ENCODE measurements at places on chromosomes 6 and 20. TPM values are rescaled to one million over a fixed set of nuclear protein-coding genes. Genes with fewer than 3 reads are reported as not detected.

GRCh38 chr20:46898423-46898822, 3.8 kb downstream of the EYA2 start:
- peak; percentile 59 for DNase-seq

- peak; percentile 52 for DNase-seq
Observed at GRCh38 chr6:126107475-126108166, 121.3 kb downstream of the TRMT11 start.

The CST1 gene
- 41.2 TPM for total RNA-seq

- DNase-seq, result peak; percentile 34
Observed at GRCh38 chr6:169185692-169186485, 67.8 kb downstream of the THBS2 start.

The PTCRA gene
- not detected for total RNA-seq

The HLA-DQB1 gene
- 11.1 TPM for total RNA-seq

- DNase-seq, result peak; percentile 78
Observed at GRCh38 chr6:33014841-33015634, 5.6 kb upstream of the HLA-DOA start.

- DNase-seq, result no peak
Observed at GRCh38 chr6:33841868-33842267, 38.1 kb upstream of the MLN start.

- no peak for DNase-seq
Observed at GRCh38 chr20:45972500-45973183, 639 bp upstream of the ZNF335 start.

DNA sequence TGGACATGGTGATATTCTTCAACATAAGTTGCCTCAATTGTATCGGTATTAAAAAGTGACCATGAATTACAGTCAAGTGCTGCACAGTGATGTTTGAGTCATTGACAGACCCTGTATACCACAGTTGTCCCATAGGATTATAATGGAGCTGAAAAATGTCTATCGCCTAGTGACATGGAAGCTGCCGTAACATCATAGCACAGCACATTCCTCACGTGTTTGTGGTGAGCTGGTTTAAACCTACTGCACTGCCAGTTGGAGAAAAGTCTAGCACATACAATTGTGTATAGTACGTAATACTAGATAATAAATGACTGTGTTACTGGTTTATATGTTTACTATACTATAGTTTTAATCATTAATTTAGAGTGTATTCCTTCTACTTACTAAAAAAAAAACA, 150.2 kb downstream of the CDH26 start:
- no peak for DNase-seq

- no peak for DNase-seq
Observed at GRCh38 chr20:57008217-57008616, 258.2 kb downstream of the BMP7 start.

DNA sequence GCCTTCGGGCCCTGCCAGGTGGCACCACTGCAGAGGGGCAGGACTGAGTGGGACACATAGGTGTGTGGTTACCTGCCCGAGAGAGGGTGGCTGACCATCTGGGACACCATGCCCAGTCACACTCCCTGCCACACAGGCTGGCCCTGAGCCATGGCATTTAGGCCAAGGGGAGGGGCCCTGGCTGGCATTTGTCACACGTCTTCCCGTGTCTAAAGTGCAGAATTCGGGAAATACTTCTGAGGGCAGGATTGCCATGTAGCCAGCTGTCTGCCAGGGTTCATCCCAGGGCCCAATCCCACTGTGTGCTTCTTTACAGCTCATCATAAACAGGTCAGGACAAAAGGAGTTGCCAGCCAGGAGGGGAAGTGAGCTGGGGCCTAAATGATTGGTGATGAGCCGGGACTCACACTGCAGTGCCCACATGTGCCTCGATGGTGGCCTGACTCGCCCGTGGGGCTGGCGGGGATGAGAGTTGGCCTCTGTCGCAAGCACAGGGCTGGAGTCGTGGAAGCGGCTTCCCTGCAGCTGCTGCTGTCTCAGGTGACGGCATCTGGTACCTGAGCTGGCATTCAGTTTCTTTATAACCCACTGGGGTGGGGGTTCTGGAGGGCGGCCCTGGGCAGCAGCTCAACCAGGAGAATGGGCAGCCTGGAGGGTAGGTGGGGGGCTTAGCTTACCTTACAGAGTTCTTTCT, 5.9 kb upstream of the UNC93A start:
- no peak for DNase-seq

DNA sequence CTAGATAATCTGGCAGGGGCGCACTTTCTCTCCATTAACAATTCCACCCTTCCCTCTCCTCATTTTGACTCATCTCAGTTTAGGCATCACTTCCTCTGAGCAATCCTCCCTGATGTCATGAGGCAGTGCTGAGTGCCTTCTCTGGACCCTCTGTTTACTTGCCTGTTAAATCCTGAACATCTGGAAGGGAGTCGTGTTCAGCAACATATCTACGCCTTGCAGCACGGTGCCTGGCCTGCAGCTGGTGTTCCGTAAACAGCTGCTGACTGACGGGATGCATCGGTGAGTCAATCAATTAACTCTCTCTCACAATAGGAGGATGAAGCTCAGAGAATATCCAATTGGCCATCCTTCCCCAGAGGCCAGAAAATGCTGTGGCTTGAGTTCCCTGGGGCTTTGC, 613.5 kb downstream of the PTPRT start:
- no peak for DNase-seq

- peak; percentile 81 for DNase-seq
Observed at GRCh38 chr6:390914-391558, 516 bp upstream of the IRF4 start.

GRCh38 chr6:128078276-128078675, 177.4 kb upstream of the THEMIS start:
- no peak for DNase-seq

- DNase-seq, result no peak
Observed at GRCh38 chr6:134446896-134447295, 129.0 kb upstream of the SGK1 start.

- DNase-seq, result peak; percentile 67
Observed at GRCh38 chr20:32528171-32528891, 56.8 kb downstream of the NOL4L start.

The E2F3 gene
- 38.2 TPM for total RNA-seq

GRCh38 chr6:109450801-109451200, 4.8 kb downstream of the MICAL1 start:
- DNase-seq, result no peak

DNA sequence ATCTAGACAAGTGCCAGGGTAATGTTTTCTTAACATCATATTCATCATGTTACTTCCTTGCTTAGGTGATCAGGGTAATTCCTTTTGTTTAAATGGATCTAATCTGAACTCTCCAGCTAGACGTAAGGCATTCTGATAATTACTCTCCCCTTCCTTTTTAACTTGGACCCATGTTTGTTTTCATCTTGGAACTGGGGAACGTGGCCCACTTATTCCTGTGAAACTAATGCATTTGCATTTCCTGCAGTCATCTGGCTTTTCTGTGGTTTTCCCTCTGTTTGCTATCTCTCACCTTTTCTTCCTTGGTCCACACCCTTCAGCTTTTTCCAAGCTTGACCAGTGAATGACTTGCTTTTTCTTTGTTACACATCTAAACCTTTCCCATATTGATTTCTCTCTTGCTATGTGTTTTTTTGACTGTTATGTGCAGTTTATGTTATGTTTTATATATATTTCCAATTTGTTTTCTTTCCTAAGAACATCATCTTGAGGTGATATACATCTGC, 33.3 kb downstream of the SLX4IP start:
- no peak for DNase-seq

The NHLRC1 gene
- 0.29 TPM for total RNA-seq

The SLC2A10 gene
- 12.4 TPM for total RNA-seq

- no peak for DNase-seq
Observed at GRCh38 chr6:47169785-47170616, 127.9 kb upstream of the ADGRF1 start.

- DNase-seq, result no peak
Observed at GRCh38 chr20:48411245-48411644, 416.6 kb downstream of the PREX1 start.

DNA sequence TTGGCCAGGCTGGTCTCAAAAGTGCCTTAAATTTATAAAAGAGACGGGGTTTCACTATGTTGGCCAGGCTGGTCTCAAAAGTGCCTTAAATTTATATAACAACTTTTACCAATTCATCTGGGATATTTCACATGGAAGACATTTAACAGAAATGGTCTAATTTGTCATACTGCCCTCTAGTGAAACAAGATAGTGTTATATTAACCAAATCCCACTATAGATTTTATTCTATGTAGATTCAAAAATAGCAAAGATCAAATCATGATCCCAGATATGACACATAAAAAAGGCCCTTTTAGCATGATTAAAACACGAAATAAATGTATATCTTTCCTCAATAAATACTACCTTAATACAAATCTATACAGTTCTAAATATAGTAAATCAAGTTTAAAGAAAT, 102.8 kb upstream of the TFAP2D start:
- DNase-seq, result no peak

The ALDH8A1 gene
- total RNA-seq, result not detected

The TUBB2B gene
- total RNA-seq, result 253 TPM

The HEY2 gene
- 1.1 TPM for total RNA-seq

The CST5 gene
- not detected for total RNA-seq

DNA sequence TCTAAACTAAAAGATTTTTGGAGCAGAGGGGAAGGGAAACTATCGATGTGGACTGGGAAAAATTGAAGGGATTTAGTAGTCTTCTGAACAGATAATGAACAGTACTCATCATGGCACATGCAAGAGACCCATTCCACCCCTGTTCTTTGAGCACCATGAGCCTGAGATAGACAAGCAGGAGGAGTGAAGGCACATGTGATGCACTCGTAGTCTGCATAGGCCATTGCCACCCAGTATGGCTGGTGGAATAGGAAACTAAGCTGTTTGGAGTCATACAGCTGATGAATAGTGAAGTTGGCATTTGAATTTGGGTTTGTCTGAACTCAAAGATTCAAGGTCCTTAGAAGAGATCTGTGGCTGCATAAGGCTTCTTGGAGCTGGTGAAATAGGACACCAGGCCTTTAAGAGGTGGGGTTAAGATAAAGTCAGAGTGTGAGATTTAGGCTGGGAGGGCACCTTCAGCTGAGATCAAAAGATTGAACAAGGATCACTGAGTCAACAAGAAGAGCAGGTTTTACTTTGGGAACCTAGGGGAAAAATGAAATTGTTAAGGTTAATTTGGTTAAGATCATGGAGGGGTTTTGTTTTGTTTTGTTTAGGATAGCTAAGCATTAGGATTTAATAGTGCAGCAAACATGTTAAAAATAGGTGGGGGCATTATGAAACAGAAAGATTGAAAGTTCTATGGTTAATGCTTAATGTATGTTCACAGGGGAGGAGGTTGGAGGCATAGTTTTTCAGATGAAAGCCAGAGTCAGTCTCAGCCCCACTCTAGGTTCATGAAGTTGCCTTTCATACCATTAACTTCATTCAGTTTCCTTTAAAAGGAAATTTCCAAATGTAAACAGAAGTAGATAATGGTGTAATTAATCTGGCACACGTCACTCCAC, 148.8 kb downstream of the ARID1B start:
- DNase-seq, result no peak

DNA sequence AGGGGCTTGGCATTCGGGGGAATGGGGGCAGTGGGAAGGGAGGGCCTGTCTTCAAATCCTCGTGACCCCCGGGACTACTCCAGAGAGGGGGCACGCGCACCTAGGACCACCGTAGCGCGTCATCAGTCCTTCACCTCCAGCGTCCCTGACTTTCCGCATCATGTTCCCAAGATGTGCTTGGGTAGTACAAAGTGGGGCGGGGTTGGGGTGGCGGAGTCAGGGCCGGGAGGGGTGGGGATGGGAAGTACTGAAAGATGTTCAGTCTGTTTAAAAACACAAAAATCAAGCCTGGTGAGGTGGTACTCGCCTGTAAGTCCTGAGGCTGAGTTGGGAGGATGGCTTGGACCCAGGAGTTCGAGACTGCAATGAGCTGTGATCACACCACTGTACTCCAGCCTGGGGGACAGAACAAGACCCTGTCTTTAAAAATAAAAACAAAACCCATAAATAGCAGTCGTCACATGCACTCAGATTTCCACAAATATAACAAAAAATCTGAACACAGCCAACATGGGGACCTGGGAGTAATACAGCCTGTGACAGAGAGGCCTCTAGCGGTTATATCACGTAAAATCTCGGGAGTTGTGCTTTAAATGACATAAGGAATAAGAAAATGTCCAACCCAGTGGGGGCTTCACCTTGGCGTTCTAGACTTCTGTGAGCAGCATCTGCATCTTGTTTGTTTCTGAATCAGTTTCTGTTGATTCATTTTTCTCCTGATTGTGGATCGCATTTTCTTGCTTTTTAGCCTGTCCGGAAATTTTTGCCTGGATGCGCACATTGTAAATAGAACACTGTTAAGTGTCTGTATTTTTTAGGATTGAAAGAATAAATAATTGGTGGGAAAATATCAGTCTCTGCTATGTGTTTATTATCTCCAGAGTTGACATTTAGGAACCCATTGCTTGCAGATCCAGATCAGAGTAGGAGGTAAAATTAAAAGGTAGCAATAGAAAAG, 698 bp upstream of the LRP11 start:
- no peak for DNase-seq

GRCh38 chr6:157436219-157436943, 55.4 kb downstream of the ZDHHC14 start:
- no peak for DNase-seq

- no peak for DNase-seq
Observed at GRCh38 chr6:6595952-6596351, 7.4 kb downstream of the LY86 start.

GRCh38 chr6:23213193-23213592, 643.8 kb downstream of the HDGFL1 start:
- no peak for DNase-seq

- no peak for DNase-seq
Observed at GRCh38 chr6:150134280-150134920, 8.4 kb upstream of the PPP1R14C start.

DNA sequence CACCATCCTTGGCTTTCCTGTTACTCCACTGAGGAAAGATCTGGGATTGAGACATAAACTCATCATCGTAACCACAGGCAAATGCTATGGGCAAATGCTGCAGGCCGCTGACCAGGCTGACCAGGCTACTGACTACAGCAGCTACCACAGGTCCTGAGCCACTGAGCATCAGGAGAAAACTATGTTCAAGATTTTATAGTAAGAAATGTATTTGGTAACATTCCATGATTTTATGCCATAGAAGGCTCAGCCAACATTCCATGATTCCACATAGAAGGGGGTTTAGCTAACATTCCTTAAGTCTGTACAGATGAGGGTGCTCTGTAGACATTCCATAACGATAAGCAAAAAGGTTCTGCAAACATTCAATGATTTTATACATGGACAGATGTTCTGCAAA, 16.1 kb upstream of the B4GALT5 start:
- DNase-seq, result no peak

DNA sequence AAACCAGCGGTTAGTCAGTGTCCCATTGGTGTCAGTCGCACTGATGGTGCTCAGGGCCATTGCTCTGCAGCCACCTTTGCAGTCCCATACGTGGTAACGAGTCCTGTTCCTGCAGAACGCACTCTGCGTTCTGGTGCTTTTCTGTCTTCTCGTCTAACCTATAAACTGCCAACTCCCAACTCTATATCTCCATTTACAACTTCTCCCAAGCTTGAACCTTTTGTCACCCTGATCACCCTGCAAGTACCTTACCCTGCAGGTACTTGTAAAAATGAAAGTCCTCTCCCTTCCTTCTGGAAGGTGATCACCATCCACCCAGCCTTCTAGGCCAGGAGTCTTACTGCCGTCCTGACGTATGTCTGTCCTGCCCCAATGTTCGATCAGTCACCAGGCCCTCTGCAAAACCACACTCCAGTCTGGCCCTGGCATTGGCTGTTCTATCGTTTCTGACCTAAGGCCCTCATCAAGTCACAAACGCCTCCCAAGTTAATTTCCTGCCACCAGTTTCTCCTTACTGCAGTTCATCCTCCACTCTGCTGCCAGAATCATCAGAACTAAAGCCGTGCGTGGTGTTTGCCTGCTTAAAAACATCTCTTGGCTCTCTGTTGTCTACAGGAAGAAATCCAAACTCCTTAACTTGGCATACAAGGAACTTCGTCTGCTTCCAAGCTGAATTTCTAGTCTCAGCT, 7.9 kb downstream of the RREB1 start:
- DNase-seq, result no peak

All from endodermal cell (in vitro differentiated cells).